ENCODE measurements at places on chromosomes 3 and 15. TPM values are rescaled to one million over a fixed set of nuclear protein-coding genes. Genes with fewer than 3 reads are reported as not detected.

DNA sequence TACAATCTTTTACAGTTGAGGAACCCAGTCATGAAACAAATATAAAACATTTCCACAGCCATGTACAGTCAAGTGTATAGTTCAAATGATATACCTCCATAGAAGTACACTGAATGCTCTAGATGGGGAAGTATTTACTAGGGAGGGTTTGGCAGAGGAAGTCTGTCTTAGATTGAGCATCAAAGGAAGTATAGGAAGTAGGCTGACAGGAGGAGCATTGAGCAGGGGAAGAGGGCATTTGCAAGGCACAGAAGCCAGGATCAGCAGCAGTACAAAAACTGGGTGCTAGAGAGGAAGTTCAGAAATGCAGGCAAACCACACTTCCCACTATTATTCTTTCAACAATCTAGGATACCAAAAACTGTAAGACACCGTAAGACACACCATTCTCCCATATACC is 122.6 kb downstream of the ANO10 start:
- no peak overlapping the region for H3K4me3 ChIP-seq
- no peaks in the 10 kb centered on the region for H3K27me3 ChIP-seq
- H3K4me1 ChIP-seq: no peaks in the 10 kb centered on the region
- no peaks in the 10 kb centered on the region for H3K36me3 ChIP-seq
- no peak overlapping the region for H3K27ac ChIP-seq

DNA sequence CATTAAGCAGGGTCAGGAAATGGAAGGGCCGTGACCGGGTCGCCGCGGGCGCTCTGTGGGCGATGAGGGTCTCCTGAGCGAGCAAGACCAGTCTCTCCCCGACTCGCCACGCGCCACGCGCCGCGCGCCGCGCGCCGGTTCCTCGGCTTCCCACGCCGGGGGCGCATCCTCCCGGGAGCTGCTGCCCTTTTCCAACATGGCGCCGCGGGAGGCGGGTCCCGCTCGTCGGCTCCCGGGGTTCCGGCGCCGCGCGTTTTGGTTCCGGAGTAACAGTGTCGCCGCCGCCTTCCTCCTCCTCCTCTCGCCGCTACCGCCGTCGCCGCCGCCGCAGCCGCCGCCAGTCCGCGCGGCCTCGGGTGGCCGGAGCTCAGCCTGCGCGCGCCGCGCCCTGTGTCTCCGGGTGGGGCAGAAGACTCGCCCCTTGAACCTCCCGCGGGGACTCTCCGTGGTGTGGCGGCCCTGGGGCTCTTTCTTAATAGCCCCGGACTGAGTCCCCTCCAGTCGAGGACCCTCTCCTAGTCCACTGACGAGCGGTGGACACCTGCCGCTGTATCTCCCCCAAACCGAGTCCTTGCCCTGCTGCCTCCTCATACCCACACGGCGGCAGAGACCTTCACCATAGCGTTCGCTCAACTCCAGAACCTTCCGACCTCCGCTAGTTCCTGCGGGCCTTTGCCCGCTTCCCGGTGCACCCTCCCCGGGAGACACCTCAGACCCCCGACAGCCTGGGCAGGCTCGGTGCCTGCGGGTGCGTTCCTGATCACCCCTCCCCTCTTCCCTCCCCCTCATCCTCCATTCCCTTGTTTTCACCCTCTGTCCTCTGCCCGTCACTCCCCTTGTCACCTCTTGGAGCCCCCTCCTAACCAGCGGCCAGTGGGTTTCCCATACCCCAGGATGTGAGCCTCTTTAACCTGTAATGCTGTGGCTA is at the start of gene MAP2K5:
MAP2K5 (plus strand) TSS at position 284 of the 928 bp plus-strand sequence; CDS start at position 917, 633 bp downstream.
- H3K4me3 ChIP-seq: peak within 1 kb of the TSS; percentile 42
- DNase-seq: peak; percentile 89
- H3K36me3 ChIP-seq: no peaks in the 10 kb centered on the region
- H3K27me3 ChIP-seq: no peaks in the 10 kb centered on the region
- peaks cover 26% of the 10 kb centered on the region for H3K4me1 ChIP-seq

DNA sequence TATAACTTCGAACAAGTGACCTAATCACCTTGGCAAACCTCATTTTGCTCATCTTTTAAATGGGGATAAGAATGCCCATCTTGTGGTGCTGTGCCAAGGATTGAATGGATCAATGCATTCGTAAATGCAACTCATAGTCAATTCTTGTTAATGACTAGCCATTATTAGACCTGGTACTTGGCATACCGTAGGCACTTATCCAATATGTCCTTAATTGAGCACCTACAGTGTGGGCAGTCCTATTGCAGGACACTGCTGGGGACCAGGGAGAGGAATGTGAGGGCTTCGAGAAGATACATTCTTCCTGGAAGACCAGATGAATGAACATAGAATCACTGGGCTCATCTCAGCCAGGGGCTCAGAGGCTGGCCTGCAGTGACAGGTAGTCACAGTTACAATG is 177.2 kb upstream of the TLE3 start:
- no peak overlapping the region for H3K27ac ChIP-seq
- no peaks in the 10 kb centered on the region for H3K36me3 ChIP-seq
- H3K4me3 ChIP-seq: no peak overlapping the region

- H3K36me3 ChIP-seq: no peaks in the 10 kb centered on the region
- no peak overlapping the region for H3K27ac ChIP-seq
- H3K4me1 ChIP-seq: no peaks in the 10 kb centered on the region
- H3K4me3 ChIP-seq: no peak overlapping the region
- no peak for DNase-seq
- no peaks in the 10 kb centered on the region for H3K27me3 ChIP-seq
Measured at GRCh38 chr15:91400481-91400880, 300.4 kb downstream of the SV2B start.

DNA sequence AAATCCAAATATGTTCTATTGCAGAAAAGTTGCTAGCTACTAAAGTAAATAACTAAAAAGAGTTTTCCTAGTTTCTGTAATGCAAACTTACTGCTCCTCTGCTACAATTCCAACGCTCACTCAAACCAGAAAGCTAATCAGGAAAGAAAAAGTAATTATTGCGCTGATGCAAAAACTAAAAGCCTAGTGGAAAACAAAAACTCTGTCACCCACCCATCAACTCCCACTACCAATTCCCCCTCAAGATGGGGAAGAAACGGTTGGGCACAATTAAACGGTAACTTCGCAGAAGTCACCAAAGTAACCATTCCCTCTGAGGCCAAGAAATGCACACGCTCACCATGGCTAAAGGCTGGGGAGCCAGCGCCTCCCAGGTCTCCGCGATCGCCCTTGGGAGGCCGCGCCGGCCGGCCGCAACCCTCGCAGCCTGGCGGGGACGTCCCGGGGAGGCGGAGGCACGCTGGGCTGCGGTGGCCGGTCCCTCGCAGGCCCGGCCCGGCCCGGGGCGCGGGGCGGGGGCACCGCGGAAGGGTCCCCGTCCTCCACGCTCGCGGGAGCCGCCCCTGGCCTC is 684 bp downstream of the SLTM start:
- DNase-seq: no peak
- peaks cover 23% of the 10 kb centered on the region for H3K4me1 ChIP-seq
- H3K27me3 ChIP-seq: no peaks in the 10 kb centered on the region
- peak overlapping the region; percentile 99 for H3K27ac ChIP-seq
- peak overlapping the region; percentile 53 for H3K4me3 ChIP-seq

DNA sequence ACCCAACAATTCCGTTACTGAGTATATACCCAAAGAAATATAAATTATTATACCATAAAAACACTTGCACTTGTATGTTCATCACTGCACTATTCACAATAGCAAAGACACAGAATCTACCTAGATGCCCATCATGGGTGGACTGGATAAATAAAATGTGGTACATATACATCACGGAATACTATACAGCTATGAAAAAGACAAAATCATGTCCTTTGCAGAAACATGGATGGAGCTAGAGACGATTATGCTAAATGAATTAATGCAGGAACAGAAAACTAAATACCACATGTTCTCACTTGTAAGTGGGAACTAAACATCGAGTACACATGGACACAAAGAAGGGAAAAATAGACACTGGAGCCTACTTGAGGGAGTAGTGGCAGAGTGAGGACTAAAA is 185.3 kb downstream of the PYDC2 start:
- no peak overlapping the region for H3K4me3 ChIP-seq
- H3K4me1 ChIP-seq: no peaks in the 10 kb centered on the region
- H3K27ac ChIP-seq: no peak overlapping the region
- no peak for DNase-seq
- no peaks in the 10 kb centered on the region for H3K36me3 ChIP-seq

The CASR gene
- total RNA-seq: 8.9 TPM

- no peaks in the 10 kb centered on the region for H3K4me1 ChIP-seq
Measured at GRCh38 chr15:58393241-58393662, 38.5 kb upstream of the LIPC start.

- DNase-seq: no peak
- no peak overlapping the region for H3K27ac ChIP-seq
- no peaks in the 10 kb centered on the region for H3K36me3 ChIP-seq
- no peak overlapping the region for H3K4me3 ChIP-seq
- no peaks in the 10 kb centered on the region for H3K27me3 ChIP-seq
Measured at GRCh38 chr3:19886404-19886803, 47.6 kb downstream of the EFHB start.

The XIRP1 gene
- total RNA-seq: not detected

DNA sequence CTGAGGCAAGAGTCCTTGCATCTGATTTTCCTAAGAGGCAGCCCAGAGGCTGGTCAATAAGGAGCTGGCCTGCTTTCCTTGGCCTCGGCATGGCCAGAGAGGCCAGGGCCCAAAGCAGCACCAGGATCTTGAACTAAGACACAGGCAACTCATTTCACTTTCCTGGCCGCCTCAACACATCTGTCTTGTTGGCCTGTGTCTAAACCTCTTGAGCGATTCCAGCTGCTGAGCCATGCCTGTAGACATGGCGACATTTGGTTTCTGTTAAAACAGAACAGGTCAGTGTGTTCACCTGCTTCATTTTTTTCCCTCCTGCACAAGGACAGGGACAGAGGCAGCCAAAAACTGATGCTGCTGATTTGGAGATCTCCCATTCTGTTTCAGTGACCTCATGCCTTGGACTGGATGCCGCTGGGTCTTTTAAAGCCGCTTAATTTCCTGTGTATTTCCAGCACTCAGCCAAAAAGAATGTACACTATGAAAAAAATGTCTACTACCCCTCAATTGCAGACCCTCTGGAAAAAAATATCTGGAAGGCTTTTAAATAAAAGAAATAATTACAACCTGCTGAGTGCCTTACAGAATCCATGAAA is 266.6 kb upstream of the ICE2 start:
- no peaks in the 10 kb centered on the region for H3K36me3 ChIP-seq
- no peaks in the 10 kb centered on the region for H3K4me1 ChIP-seq
- no peaks in the 10 kb centered on the region for H3K27me3 ChIP-seq

DNA sequence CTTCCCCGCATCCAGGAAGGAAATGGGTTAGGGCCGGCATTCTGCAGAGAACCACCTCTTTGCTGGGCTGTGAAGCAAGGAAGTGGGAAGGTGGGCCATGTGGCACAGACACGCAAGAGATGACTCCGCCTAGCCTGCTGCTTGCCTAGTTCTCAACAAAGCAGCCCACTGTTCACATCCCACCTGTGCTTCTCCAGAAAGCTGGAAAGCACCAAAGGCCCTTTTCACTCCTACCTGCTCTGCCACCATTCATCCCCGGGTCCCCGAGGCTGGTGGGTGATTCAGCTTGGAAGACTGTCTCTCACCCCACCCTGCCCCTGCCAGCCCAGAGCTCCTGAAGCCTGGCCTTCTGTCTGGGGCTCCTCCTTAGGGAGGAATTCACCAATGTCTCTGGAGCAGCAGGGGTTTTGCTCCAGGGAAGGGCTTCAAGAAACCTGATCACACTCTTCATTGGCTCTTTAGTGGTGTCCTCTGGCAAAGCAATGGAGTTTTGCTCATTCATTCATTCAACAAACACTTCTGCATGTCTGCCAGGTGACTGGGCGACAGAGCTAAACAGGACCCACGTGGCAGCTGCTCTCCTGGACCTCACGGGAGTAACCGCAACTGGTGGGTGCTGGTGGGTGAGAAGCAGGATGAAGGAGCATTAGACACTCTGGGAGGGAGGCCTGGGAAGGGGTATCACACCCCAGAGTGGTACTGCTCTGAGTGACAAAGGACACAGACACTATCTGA is 145.4 kb upstream of the TLE3 start:
- H3K4me3 ChIP-seq: no peak overlapping the region
- DNase-seq: no peak
- no peaks in the 10 kb centered on the region for H3K36me3 ChIP-seq
- no peaks in the 10 kb centered on the region for H3K4me1 ChIP-seq
- no peak overlapping the region for H3K27ac ChIP-seq
- no peaks in the 10 kb centered on the region for H3K27me3 ChIP-seq

DNA sequence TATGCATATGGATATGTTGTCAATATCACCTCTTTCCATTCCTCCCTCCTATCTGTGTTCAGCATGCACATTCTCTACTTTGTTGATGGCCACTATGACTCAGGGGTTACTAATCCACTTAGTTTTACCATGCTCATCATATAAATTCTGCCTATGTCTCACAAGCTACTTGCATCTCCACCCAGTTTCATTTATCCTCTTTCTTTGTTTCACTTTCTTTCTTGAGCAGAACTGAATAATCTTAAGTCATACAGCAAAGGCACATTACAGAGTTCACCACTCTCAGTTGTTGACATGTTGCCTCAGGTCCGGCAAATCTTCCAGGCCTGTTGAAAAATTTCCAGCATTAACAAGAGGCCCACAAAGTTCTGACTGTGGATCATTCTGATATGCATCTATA is 71.5 kb downstream of the SSR3 start:
- no peaks in the 10 kb centered on the region for H3K27me3 ChIP-seq
- no peak overlapping the region for H3K4me3 ChIP-seq
- no peaks in the 10 kb centered on the region for H3K36me3 ChIP-seq
- H3K27ac ChIP-seq: no peak overlapping the region

GRCh38 chr15:95091444-95091843 is 860.1 kb downstream of the MCTP2 start:
- no peak for DNase-seq
- no peak overlapping the region for H3K4me3 ChIP-seq
- H3K27ac ChIP-seq: no peak overlapping the region
- no peaks in the 10 kb centered on the region for H3K36me3 ChIP-seq

- peak overlapping the region; percentile 98 for H3K27ac ChIP-seq
- DNase-seq: peak; percentile 93
- H3K27me3 ChIP-seq: no peaks in the 10 kb centered on the region
- H3K4me3 ChIP-seq: no peak overlapping the region
- H3K36me3 ChIP-seq: no peaks in the 10 kb centered on the region
Measured at GRCh38 chr3:188950832-188951489, 220.8 kb upstream of the TPRG1 start.
